ENCODE measurements at places on chromosomes 16 and 17. TPM values are rescaled to one million over a fixed set of nuclear protein-coding genes. Genes with fewer than 3 reads are reported as not detected.

Gene TBC1D28
- not detected for total RNA-seq

Gene PRSS27
- total RNA-seq: 8.7 TPM

Gene DPEP1
- not detected for total RNA-seq

Gene GJD3
- total RNA-seq: not detected

Gene NAGLU
- 130 TPM for total RNA-seq

Gene KIF2B
- total RNA-seq: not detected

Gene FOXC2
- 54.5 TPM for total RNA-seq

Gene SOX9
- 3.6 TPM for total RNA-seq

GRCh38 chr16:24635900-24636610 lies 93.4 kb upstream of the TNRC6A start:
- no peaks in the 10 kb centered on the region for H3K27me3 ChIP-seq
- peaks cover 7% of the 10 kb centered on the region for H3K4me1 ChIP-seq
- no peak overlapping the region for H3K4me3 ChIP-seq
- no peaks in the 10 kb centered on the region for H3K36me3 ChIP-seq
- H3K27ac ChIP-seq: no peak overlapping the region

DNA sequence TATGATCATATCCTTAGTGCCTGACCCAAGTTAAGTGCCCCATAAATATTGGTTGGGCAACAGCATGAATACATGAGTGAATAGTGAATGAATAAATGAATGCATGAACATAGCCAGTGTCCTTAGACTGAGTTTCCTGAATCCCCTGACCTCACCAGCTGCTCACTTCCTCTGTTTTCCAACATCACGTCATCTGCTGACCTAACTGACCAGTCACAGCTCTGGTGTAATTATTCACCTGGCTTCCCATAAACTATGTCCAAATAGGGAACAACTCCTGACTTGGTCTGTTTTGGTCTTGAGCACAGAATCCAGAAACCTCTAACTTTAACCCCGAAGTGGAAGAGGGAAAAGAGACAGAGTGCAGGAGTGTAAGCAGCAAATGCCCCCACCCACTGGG lies 83.4 kb downstream of the ASIC2 start:
- no peaks in the 10 kb centered on the region for H3K27me3 ChIP-seq
- no peak for DNase-seq
- H3K36me3 ChIP-seq: no peaks in the 10 kb centered on the region
- no peak overlapping the region for H3K27ac ChIP-seq

DNA sequence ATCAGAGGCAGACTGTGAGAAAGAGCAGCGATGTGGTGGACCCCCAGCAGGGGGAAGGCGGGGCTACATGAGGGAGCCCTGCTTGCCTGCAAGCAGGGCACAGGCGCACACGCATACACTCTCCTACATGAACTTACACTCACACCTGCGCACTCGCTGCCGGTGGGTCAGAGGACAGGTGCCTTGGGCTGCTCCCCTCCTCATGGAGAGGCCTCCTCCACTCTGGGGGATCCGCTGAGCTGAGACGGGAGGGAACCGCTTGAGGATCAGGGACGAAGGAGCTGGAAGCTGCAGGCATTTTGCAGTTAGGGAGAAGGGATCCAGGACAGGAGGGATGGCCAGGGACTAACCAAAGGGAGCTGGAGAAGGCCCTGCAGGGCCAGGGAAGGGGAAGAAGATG lies 14.2 kb downstream of the OSBPL7 start:
- peaks cover 22% of the 10 kb centered on the region for H3K36me3 ChIP-seq
- H3K4me3 ChIP-seq: no peak overlapping the region
- DNase-seq: no peak
- no peak overlapping the region for H3K27ac ChIP-seq

- peaks cover 11% of the 10 kb centered on the region for H3K4me1 ChIP-seq
- DNase-seq: no peak
- H3K27me3 ChIP-seq: no peaks in the 10 kb centered on the region
- no peaks in the 10 kb centered on the region for H3K36me3 ChIP-seq
- peak overlapping the region; percentile 33 for H3K4me3 ChIP-seq
Observed at GRCh38 chr17:58329035-58329809, 627 bp upstream of the TSPOAP1 start.

DNA sequence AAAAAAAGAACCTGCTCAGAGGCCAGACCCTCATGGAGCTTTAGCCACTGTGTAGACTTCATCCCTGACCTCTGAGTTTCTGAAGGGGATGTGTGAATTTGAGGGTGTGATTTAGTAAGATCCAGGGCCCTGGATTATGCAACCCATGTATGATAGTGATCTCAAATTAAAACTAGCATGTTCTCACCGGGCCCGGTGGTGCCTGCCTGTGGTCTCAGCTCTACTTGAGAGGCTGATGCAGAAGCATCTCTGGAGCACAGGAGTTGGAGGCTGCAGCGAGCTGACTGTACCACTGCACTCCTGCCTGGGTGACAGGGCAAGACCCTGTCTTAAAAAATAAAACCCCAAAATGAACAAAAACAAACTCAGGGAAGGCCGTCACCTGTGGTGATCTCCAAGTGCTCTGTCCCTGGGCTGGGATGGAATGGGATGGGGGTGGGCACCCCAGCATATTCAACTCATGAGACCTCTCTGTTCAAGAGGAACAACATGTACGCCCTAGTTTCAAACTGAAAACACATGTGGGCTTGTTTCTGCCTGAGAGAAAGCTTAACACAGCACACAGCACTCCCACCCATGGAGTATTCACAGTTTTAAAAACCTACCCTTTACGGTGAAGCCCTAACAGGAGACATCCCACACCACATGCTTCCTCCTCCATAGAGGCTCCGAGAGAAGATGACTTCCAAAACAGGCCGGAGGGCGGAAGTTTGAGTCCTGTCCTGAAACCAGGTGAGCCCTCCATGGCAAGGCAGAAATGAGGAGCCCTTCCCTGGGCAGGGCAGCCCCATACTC lies 30.1 kb downstream of the GNPTG start:
- no peak overlapping the region for H3K4me3 ChIP-seq
- no peak overlapping the region for H3K27ac ChIP-seq
- no peak for DNase-seq
- peaks cover 22% of the 10 kb centered on the region for H3K4me1 ChIP-seq
- H3K27me3 ChIP-seq: no peaks in the 10 kb centered on the region

- no peak overlapping the region for H3K27ac ChIP-seq
- H3K4me1 ChIP-seq: no peaks in the 10 kb centered on the region
- no peak for DNase-seq
- H3K4me3 ChIP-seq: no peak overlapping the region
Observed at GRCh38 chr17:72512649-72513556, 392.1 kb downstream of the SOX9 start.

DNA sequence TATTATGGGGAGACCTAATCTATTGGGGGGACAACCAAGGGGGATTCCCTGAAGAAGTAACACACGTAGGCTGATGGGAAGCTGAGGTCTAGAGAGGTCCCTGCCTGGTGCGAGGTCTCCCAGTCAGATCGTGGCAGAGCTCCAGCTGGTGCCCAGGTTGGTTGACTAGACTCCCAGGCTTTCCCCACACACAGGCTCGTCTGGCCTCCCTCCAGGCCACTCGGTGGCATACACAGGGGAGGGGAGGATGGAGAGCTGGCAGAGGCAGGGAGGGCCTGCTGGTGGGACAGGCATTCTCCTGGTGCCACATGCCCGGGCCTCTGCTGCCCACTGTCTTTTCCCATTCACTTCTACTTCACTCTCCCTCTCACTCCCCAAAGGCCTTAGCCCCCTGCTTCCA lies 8.5 kb upstream of the SOCS3 start:
- H3K27me3 ChIP-seq: no peaks in the 10 kb centered on the region
- peaks cover 3% of the 10 kb centered on the region for H3K4me1 ChIP-seq
- no peaks in the 10 kb centered on the region for H3K36me3 ChIP-seq
- no peak for DNase-seq
- no peak overlapping the region for H3K4me3 ChIP-seq

GRCh38 chr17:57589151-57590034 lies 155.7 kb downstream of the CCDC182 start:
- H3K27me3 ChIP-seq: no peaks in the 10 kb centered on the region
- peak overlapping the region; percentile 22 for H3K27ac ChIP-seq
- DNase-seq: no peak
- H3K4me3 ChIP-seq: no peak overlapping the region
- peaks cover 56% of the 10 kb centered on the region for H3K4me1 ChIP-seq
- no peaks in the 10 kb centered on the region for H3K36me3 ChIP-seq

DNA sequence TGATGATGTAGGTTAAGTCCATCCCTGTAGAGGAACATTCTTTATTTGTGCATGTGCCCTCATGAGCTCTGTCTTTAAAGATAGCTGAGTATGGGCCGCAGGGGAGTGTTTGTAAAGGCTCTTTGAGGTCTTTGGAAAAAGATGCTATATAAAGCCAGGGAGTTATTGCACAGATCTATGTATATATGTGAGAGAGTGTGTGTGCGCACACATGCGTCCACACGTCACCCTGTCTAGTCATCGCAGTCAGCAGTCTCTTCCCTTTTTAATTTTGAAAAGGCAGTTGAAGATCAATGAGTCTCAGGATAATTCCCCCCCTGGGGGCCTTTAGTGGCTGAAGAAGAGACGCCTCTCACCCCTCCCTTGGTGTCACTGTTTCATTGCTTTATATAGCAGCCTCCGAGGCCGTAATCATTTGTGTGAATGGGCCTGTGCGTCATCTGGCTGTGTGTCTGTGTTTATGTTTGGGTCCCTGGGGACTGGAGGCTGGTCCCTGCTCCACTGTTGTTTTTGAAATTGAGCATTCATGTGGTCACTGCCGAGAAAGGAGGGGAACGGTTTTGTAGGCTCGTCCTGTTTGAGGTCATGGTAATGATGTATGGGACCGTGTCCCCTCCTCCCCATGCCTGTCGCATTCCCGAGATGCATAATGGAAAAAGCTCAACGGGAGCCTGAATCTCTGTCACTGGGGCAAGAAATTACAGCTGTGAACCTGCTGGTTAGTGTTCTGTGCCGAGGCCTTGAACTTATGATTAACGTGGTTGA lies 143.9 kb downstream of the SNX29 start:
- H3K27ac ChIP-seq: no peak overlapping the region
- H3K27me3 ChIP-seq: no peaks in the 10 kb centered on the region
- no peaks in the 10 kb centered on the region for H3K36me3 ChIP-seq

GRCh38 chr17:62895320-62896301 lies 70.4 kb upstream of the TANC2 start:
- no peak for DNase-seq
- no peak overlapping the region for H3K4me3 ChIP-seq
- no peaks in the 10 kb centered on the region for H3K36me3 ChIP-seq
- no peak overlapping the region for H3K27ac ChIP-seq
- peaks cover 47% of the 10 kb centered on the region for H3K4me1 ChIP-seq

- no peak overlapping the region for H3K4me3 ChIP-seq
- no peaks in the 10 kb centered on the region for H3K36me3 ChIP-seq
- peaks cover 8% of the 10 kb centered on the region for H3K4me1 ChIP-seq
- no peak overlapping the region for H3K27ac ChIP-seq
- H3K27me3 ChIP-seq: no peaks in the 10 kb centered on the region
- no peak for DNase-seq
Observed at GRCh38 chr16:87864331-87864989, 4.8 kb downstream of the SLC7A5 start.

DNA sequence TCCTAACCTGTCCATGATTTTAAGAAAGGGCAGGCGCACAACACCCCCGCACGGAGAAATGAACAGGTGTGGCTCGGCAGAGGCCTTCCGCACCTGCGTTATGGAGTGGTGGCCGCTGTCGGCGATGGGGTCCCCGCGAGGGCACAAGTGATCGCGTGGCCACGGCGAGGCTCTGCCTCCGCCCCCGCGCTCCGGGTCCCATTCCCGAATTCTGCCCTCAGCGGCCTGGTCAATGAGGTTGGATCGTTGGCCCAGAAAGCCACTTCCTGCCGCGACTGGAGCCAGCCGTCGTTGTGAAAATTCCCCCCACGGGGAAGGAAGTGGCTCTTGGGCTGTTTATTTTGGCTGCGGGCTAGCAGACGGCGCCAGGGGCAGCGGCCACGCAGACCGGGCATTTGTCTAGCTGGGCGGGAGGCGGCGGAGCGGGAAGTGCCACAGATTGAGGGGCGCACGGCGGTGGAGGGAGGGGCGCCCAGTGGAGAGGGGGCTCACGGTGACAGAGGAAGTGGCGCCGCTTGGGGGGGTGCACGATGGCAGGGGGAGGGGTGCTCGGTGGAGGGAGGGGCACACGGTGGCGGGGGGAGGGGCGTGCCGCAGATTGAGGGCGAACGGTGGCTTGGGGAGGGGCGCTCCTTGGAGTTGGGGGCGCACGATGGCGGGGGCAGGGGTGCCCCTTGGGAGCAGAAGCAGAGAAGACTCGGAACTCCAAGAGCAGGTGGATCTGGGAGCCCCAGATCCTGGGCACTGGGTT lies 25.0 kb downstream of the MRC2 start:
- no peaks in the 10 kb centered on the region for H3K27me3 ChIP-seq
- no peaks in the 10 kb centered on the region for H3K36me3 ChIP-seq
- no peak for DNase-seq
- H3K27ac ChIP-seq: peak overlapping the region; percentile 74
- peaks cover 49% of the 10 kb centered on the region for H3K4me1 ChIP-seq

GRCh38 chr17:79221597-79221996 lies 147.0 kb downstream of the ENGASE start:
- no peak for DNase-seq
- H3K27me3 ChIP-seq: no peaks in the 10 kb centered on the region
- no peak overlapping the region for H3K4me3 ChIP-seq
- no peaks in the 10 kb centered on the region for H3K36me3 ChIP-seq

GRCh38 chr16:10828851-10829366 lies 10.3 kb upstream of the TVP23A start:
- H3K36me3 ChIP-seq: no peaks in the 10 kb centered on the region
- peak overlapping the region; percentile 99 for H3K27ac ChIP-seq
- DNase-seq: peak; percentile 83
- H3K27me3 ChIP-seq: no peaks in the 10 kb centered on the region
- H3K4me3 ChIP-seq: peak overlapping the region; percentile 20
- peaks cover 41% of the 10 kb centered on the region for H3K4me1 ChIP-seq

- no peak overlapping the region for H3K27ac ChIP-seq
- peak; percentile 65 for DNase-seq
- H3K36me3 ChIP-seq: no peaks in the 10 kb centered on the region
- H3K4me3 ChIP-seq: no peak overlapping the region
- peaks cover 18% of the 10 kb centered on the region for H3K4me1 ChIP-seq
Observed at GRCh38 chr17:21280081-21280518, 4.4 kb upstream of the MAP2K3 start.

DNA sequence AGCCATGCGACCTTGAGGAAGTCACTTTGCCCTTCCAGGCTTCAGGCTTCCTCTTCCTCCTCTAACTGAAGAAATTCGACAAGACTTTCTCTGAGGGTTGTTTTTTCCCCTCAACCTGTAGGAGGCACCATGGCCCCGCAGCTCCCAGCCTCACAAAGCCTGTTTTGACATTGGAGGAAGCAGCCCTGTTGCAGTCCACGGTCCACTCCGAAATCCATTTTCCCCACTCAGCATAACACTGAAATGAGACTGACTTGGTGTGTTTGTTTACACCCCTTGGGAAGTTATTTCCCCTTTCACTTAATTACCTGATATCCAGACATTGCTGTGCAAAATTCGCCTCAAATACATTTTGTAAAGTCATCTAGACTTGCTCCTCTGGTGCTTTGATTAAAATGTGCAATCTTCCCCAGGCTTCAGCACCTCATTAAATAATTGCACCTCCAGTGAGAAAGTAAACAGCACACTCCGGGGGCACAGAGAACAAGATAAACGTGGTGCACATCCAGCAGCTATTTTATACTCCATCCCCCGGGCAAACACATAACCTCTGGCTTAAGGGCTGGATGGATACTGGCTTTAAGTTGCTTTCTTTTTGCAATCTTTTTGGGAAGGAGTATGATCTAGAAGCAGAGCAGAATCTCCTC lies 41.4 kb upstream of the PIRT start:
- no peaks in the 10 kb centered on the region for H3K36me3 ChIP-seq
- H3K4me3 ChIP-seq: no peak overlapping the region
- no peak for DNase-seq
- no peaks in the 10 kb centered on the region for H3K4me1 ChIP-seq
- no peak overlapping the region for H3K27ac ChIP-seq

- DNase-seq: no peak
- H3K27ac ChIP-seq: peak overlapping the region; percentile 43
- no peak overlapping the region for H3K4me3 ChIP-seq
- no peaks in the 10 kb centered on the region for H3K36me3 ChIP-seq
- no peaks in the 10 kb centered on the region for H3K27me3 ChIP-seq
- H3K4me1 ChIP-seq: peaks cover 31% of the 10 kb centered on the region
Observed at GRCh38 chr16:23124315-23124714, 24.9 kb downstream of the USP31 start.

All from thoracic aorta (tissue), 2 donors.